Type B pancreatic cell (in vitro differentiated cells): ENCODE measurements at places on chromosomes 6 and 20.

- no peak for DNase-seq
Measured at GRCh38 chr6:151084275-151084674, 155.5 kb upstream of the AKAP12 start.

DNA sequence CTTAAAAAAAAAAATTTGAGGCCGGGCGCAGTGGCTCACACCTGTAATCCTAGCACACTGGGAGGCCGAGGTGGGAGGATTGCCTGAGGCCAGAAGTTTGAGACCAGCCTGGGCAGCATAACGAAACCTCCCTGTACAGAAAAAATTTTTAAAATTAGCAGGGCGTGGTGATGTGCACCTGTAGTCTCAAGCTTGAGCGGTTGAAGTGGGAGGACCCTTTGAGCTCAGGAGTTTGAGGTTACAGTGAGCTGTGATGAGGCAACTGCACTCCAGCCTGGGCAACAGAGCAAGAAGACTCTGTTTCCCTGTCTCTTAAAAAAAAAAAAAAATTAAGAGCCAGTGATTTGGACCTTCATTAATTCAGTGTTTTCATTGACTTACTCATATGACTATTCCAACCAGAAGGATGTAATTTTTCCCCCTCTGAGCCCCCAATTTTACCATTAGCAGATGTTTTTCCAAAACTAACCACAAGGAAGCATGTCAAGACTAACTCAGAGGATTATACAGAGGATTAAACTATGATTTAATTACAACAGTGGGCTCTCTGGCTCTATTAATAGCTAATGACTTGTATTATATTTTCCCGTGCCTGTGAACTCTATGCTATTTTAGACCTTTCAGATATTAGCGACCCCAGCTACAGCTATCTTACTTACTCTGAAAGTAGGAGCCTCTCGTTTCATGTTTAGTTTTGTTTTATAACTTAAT is 75.1 kb downstream of the ARID1B start:
- no peak for DNase-seq

DNA sequence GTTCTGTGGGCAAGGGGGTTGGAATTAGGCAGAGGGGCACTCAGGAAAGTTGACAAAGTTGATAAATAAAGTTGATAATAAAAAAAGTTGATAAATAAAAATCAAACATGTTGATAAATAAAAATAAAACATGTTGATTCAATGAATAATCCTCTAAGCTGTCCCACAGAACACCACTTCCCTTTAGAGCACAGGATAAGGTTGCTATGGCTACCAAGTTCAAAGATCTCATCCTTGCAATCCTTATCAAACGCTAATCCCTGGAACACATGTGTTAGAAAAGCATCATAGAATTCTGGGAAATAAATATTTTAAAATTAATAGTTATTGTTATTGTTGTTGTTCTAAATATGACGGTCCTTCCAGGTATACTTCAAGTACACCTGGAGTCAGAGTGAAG is 33.9 kb downstream of the MBOAT1 start:
- no peak for DNase-seq

- DNase-seq: no peak
Measured at GRCh38 chr6:50986319-50986718, 167.6 kb downstream of the TFAP2B start.

DNA sequence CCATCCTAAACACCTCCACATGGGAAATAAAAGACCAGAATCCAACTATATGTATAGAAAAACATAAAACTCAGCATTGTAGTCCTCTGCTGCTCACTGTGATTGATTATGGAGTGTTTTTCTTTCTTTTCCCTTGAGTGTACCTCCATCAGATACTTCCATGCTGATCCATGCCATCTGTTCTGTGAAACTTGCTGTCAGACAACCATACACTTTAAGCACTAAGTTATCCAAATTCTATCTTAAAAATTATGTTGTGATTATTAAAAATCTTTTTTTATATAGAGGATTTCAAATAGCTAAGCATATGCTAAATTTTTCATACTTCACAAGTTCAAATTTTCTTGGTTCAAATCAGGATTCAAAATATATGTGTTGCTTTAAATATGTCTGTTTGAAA is 91.9 kb upstream of the TINAG start:
- DNase-seq: no peak

DNA sequence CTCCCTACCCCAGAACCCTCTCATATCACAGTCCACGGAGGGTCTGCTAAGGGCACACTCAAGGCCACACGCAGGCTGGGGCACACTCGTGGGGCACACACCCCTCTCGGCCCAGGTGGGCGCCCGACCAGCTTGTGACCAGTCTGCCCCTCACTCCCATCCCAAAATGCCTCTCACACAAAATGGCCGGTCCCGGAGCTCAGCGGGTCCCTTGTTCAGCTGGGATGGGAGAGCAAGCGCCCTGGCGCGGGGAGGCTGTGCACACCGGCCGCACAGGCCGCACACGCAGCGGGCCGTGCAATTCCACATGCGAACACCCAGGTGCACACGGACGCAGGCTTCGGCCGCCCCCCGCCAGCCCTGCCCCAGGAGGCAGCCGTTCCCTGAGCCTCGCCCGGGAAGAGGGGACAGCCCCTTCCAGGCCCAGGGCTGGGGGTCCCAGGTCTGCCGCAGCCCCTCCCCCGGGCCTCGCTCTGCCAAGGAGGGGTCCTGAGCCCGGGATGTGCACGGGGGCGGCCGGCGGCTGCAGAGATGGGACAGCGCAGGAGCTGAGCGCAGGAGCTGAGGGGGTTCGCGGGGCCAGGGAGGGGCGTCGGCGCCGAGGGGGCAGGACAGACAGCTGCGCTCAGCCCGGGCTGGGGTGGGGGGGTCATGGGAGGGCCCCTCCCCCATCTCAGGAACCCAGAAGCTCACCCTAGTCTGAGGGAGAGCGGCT is 1.3 kb downstream of the KCNQ2 start:
- DNase-seq: no peak

GRCh38 chr20:2137552-2138201 is 36.0 kb downstream of the STK35 start:
- DNase-seq: no peak

DNA sequence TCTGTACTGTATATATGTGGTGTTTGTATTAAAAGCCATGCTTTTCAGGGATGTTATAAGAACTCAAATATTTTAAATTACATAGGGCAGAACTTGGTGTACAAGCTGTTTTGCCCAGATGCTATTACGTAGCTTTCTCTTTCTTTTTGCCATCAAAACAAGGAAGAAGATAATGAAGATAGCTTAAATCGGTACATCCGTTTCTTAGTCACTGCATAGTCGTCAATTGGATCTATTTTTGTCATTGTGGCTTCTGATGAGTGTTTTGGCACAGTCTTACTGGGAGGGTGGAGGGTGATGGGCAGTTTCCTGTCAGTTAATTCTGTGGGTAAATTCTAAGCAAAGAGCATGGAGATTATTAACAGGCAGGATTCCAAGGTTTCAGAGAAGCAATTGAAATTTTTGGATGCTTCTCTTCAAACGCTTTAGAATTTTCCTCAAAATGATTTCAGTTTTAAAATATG is 649.1 kb upstream of the GJE1 start:
- DNase-seq: no peak

- DNase-seq: no peak
Measured at GRCh38 chr6:169568314-169569087, 133.3 kb downstream of the WDR27 start.

- DNase-seq: no peak
Measured at GRCh38 chr6:140193269-140193668, 818.8 kb upstream of the CITED2 start.

GRCh38 chr6:109295109-109295773 is 87.0 kb downstream of the CD164 start:
- DNase-seq: no peak

DNA sequence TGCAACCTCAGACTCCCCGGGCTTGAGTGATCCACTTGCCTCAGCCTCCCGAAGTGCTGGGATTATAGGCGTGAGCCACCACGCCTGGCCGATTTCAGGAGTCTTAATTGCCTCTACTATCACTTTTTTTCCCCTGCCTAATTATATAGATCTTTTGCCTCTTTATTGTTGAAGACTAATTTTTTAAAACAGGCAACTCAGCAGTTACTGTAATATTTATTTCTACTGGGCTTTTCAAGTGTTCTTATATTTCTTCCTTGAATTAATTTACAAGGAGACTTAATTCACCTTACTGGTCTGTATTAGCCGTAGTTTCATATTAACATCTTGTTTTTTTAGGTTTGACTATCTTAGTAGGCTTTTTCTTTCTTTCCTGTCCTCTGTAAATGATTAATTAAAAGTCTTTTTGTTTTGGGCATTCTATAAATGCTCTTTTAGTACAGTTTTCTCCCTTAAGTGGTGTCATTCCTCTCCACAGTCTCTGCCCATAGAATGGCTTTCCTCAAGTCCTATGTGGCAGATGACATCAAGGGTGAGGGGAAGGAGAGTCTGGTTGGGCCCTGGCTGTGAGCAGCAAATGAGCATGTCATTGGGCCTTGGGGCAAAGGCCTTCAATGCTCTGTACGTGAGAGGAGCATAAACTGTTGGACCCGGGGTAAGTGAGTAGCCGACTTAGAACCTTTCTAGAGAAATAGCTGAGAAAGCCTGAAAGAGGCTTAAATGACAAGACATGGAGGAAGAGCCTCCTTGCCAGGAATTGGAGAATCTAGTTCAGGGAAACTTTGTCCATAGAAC is 36.0 kb downstream of the ANKS1A start:
- no peak for DNase-seq

- no peak for DNase-seq
Measured at GRCh38 chr20:10536531-10536930, 101.4 kb downstream of the SLX4IP start.

GRCh38 chr6:153634416-153634815 is 404.6 kb upstream of the OPRM1 start:
- no peak for DNase-seq

- DNase-seq: no peak
Measured at GRCh38 chr6:72977114-72977513, 248.2 kb downstream of the KHDC1L start.

GRCh38 chr20:49510562-49511122 is 28.2 kb upstream of the KCNB1 start:
- DNase-seq: no peak

DNA sequence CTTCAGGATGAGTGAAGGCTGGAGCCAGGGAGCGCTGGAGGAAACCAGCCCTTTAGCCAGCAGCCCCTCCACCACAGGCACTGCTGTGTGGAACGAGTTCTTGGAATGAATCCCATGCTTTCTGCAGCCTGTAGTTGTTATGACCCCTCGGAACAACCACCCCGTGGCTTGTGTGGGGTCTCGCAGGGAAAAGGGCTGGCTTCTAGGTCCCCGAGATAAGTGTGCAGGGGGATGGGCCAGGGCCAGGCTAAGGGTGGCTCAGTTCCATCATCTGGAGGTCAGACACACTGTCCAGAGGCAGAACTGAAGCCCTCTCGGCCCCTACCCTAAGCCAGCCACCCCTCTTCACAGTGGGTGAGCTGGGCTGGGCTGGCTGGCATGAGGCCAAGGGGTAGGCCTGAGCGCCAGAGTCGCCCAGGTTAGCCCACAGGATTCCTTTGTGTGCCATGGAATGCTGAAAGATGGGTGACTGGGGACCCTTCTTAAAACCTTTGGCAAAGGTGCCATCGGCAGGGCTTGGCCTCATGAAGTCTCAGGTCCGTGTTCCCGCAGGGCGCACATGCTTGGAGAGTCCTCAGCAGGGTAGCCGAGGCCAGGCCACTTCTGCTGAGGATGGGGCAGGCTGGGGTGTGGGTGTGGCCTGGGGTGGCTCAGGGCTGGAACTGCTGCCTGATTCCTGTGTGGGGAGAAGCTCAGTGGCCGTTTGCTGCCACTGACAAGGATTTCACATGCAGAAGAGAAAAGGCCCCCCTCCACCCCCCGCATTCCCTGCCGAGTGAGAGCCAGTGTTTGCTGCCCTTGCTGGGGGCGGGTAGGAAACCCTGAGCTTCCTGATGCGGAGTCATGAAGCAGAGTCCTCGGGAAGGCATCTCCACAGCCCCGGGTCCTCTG is 24.6 kb downstream of the SPATA2 start:
- DNase-seq: no peak

GRCh38 chr6:79385893-79386292 is 151.3 kb downstream of the LCA5 start:
- no peak for DNase-seq

GRCh38 chr6:45495429-45496084 is 117.8 kb upstream of the SUPT3H start:
- DNase-seq: no peak

GRCh38 chr20:14604143-14604542 is 266.7 kb upstream of the FLRT3 start:
- DNase-seq: no peak

DNA sequence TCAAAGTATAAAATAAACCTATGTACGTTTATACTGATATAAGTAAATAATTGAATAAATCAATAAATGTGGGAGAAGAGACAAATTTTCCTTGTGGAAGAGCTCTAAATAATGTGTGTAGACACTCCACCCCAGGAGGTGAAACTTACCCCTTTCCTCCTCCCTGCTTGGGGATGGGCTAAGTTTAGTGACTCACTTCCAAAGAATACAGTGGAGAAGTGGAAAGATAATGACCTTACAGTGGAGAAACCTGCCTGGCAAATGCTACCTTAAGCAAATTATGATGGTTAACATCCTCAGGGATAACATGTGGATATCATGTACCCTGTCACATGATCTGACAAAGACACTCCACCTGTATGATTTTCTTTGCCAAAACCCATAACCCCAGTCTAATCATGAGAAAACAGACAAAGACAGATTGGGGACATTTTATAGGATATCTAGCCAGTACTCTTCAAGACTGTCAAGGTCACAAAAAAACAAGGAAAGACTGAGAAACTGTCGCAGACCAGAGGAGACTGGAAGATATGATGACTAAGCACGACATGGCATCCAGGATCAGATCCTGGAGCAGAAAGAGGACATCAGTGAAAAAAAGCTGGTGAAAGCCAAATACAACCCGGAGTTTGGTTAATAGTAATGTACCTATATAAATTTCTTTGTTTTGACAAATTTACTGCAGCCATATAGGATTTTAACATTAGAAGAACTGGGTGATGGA is 195.5 kb upstream of the PRDM1 start:
- DNase-seq: no peak

- no peak for DNase-seq
Measured at GRCh38 chr6:122405417-122405816, 6.0 kb downstream of the HSF2 start.

GRCh38 chr6:36227379-36228228 is 31.1 kb downstream of the BRPF3 start:
- DNase-seq: no peak
